B cell (primary cell): ENCODE measurements at places on chromosomes 1 and 21. TPM values are rescaled to one million over a fixed set of nuclear protein-coding genes. Genes with fewer than 3 reads are reported as not detected.

The TSPEAR gene
- polyA plus RNA-seq = not detected in 2 replicates

The NTNG1 gene
- 0.69 and 2.8 TPM in 2 replicates for polyA plus RNA-seq

The AGMAT gene
- 2.7 and 3.7 TPM in 2 replicates for polyA plus RNA-seq

The C1orf52 gene
- polyA plus RNA-seq = 29.9 and 47.2 TPM in 2 replicates

The LPGAT1 gene
- polyA plus RNA-seq = 9.3 and 16.3 TPM in 2 replicates

The ABCG1 gene
- polyA plus RNA-seq = 8.7 and 14.4 TPM in 2 replicates

The SH2D2A gene
- 0.73 and 1.0 TPM in 2 replicates for polyA plus RNA-seq

The CRB1 gene
- 0.04 and 0.15 TPM in 2 replicates for polyA plus RNA-seq

The SAMD11 gene
- polyA plus RNA-seq = not detected in 2 replicates

The FMO4 gene
- 2.5 and 3.2 TPM in 2 replicates for polyA plus RNA-seq

The CCDC27 gene
- polyA plus RNA-seq = not detected in 2 replicates

The PROX1 gene
- 0.24 and 0.91 TPM in 2 replicates for polyA plus RNA-seq

The APOBEC4 gene
- polyA plus RNA-seq = not detected in 2 replicates

The DMBX1 gene
- not detected in 2 replicates for polyA plus RNA-seq

The MANEAL gene
- polyA plus RNA-seq = 1.1 and 3.1 TPM in 2 replicates

The SF3B4 gene
- 22.6 and 26.1 TPM in 2 replicates for polyA plus RNA-seq

The RAP1GAP gene
- polyA plus RNA-seq = 0.06 and 0.09 TPM in 2 replicates

The ZNF695 gene
- 0.23 TPM in 1 of 2 replicates, not detected in the other for polyA plus RNA-seq

The TMEM82 gene
- polyA plus RNA-seq = not detected in 2 replicates

The SPOCD1 gene
- polyA plus RNA-seq = 0.25 TPM in 1 of 2 replicates, not detected in the other

The NBPF9 gene
- polyA plus RNA-seq = 21.0 and 25.7 TPM in 2 replicates

The ALX3 gene
- polyA plus RNA-seq = not detected in 2 replicates

The CHML gene
- polyA plus RNA-seq = 9.7 and 12.7 TPM in 2 replicates

The SELENBP1 gene
- not detected in 2 replicates for polyA plus RNA-seq

The TMEM200B gene
- not detected in 2 replicates for polyA plus RNA-seq

The SHISA4 gene
- polyA plus RNA-seq = 0.12 and 0.42 TPM in 2 replicates

The IFNLR1 gene
- polyA plus RNA-seq = 14.7 and 16.0 TPM in 2 replicates

The SRGAP2 gene
- 28.9 and 31.5 TPM in 2 replicates for polyA plus RNA-seq

The OPTC gene
- not detected in 2 replicates for polyA plus RNA-seq

The LCE1F gene
- not detected in 2 replicates for polyA plus RNA-seq

The AMPD1 gene
- 0.04 and 0.18 TPM in 2 replicates for polyA plus RNA-seq

The HCRTR1 gene
- not detected in 2 replicates for polyA plus RNA-seq

The TRNP1 gene
- 0.06 and 0.54 TPM in 2 replicates for polyA plus RNA-seq

The HSPA6 gene
- 2.6 and 8.5 TPM in 2 replicates for polyA plus RNA-seq

The TACSTD2 gene
- polyA plus RNA-seq = 0.06 TPM in 1 of 2 replicates, not detected in the other

The GNAT2 gene
- polyA plus RNA-seq = not detected in 2 replicates

The LEFTY1 gene
- 0.07 TPM in 1 of 2 replicates, not detected in the other for polyA plus RNA-seq

The PIK3R3 gene
- polyA plus RNA-seq = 0.06 and 0.19 TPM in 2 replicates

The MTARC1 gene
- 0.33 and 0.49 TPM in 2 replicates for polyA plus RNA-seq
